ENCODE measurements at places on chromosomes 11 and 22.

DNA sequence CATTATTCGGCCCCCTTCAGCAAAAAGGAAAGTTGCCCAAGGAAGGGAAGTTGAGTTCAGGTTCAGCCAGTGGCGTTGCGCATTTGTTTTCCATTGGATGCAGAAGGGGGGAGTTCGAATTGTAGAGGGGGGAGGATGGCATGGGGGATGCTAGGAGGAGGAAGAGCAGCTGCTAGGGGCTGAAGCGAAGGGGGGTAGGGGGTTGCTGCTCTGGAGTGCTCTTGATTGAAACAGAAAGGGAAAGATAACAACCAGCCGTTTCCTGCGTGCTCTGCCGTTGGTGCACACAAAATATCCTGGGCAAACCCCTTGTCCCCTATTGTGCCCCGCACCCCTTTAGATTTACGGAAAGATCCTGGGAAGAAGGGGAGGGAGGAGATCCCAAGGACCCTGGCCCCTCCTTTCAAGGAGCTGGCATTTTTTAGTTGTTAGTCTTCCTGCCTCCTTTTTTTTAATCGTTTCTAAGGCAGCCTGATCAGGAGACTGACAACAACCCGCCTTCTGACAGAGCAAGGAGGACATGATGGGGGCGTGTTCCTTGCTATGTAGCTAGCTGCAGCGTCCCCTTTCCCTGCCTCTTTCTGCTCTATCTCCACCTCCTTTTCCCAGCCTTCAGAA is 2.1 kb downstream of the KMT2A start:
- peak; percentile 70 for DNase-seq

DNA sequence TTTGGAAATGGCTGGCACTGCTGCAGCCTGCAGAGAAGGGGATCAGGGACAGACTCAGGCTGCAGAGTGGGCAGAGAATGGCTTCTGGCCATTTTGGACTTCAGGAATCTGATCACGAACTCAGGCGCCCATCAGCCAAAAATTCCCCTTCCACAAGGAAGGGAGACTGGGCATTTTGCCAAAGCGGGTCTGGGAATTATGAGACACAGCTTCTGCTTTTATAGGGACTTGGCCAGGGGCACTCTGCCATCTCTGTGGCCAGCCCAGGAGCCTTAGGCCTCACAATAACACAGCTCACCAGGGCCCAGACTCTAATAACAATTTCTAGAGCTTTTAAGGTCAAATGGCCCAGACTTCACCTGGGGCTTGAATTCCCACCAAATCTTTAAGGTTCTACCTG is 74.7 kb downstream of the CHST1 start:
- no peak for DNase-seq

GRCh38 chr22:23082534-23083314 is 12.4 kb downstream of the GNAZ start:
- no peak for DNase-seq

DNA sequence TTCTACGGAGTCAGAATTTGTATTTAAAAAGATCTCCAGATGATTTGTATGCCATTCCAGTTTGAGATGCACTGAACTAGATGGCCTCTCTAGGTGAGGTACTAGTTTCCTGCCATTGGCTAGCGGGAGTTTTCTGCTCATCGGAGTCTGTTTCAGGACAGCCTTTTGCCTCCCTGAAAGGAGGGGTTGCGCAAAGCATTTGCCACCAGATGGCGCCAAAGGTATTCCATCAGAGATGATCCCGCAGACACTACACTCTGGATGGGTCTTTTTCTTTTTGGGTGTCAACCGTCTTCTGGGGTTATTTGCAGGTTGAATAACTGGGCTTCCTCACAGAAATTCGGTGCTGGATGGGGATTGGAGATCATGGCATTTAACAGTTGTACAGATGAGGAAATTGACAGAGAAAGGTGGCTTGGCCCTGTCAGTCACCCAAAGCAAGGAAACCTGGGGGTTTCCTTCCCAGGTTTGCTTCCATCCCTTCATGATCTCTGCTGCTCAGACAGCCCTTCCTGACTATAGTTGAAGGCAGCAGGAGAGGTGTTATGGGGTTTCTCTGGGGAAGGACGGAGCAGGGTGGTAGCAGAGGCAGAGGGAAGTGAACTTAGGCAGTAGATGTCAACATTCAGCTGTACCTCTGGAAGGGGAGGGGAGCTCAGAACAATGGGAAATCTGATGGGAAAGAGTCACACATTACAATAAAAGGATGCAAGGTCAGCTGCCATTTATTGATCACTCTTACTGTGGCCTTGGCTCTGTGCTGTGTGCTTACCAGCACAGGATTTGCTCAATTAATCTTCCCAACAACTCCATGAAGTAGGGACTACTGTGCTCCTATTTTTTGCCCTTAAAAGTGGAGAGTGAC is 81.6 kb downstream of the CCDC81 start:
- peak; percentile 64 for DNase-seq

DNA sequence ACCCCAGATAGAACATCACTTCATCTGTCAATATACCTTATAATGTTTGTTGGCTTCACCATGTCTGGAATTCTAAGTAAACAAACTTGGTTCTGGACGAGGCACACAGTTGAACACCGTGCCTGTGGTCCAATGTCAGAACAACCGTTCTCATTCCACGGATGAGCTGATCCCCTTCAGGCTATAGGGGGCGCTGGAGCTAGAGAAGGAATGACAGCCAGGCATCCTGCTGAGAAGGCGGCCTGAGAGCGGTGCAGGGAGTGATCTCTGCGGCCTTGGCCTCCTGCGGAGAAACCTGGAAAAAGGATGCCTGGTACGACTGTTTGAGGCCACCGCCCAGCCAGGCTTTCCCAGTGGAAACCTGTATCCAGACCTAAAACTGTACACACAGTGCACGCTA is 48.7 kb downstream of the FDX1 start:
- DNase-seq: no peak

- DNase-seq: no peak
Observed at GRCh38 chr22:27205492-27206373, 548.3 kb downstream of the MIAT start.

GRCh38 chr11:72618803-72619202 is 55.4 kb downstream of the PDE2A start:
- no peak for DNase-seq

DNA sequence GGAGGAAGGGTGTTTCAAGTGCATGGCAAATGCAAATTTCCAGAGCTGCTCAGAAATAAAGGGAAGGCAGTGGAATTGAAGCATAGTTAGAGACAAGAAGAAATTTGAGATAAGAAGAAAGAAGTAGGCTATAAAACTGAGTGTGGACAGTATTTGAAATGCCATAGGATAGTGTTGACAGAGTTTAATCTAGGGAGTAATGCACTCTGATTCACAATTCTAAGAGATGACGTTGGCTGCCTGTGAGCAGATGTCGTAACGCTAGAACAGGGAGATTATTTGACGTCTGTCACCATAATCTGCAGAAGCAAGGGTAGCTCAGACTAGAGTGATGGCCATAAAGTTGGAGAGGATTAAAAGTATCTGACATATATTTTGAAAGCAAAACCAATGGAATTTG is 389.9 kb upstream of the KIRREL3 start:
- no peak for DNase-seq

GRCh38 chr11:110092515-110093406 is at the start of gene ZC3H12C:
TSS of gene ZC3H12C (plus strand) at chr11:110093392. CDS start at chr11:110093412, 20 bp downstream.
- peak; percentile 95 for DNase-seq

GRCh38 chr11:89436071-89436470 is 55.1 kb downstream of the NOX4 start:
- DNase-seq: peak; percentile 4

DNA sequence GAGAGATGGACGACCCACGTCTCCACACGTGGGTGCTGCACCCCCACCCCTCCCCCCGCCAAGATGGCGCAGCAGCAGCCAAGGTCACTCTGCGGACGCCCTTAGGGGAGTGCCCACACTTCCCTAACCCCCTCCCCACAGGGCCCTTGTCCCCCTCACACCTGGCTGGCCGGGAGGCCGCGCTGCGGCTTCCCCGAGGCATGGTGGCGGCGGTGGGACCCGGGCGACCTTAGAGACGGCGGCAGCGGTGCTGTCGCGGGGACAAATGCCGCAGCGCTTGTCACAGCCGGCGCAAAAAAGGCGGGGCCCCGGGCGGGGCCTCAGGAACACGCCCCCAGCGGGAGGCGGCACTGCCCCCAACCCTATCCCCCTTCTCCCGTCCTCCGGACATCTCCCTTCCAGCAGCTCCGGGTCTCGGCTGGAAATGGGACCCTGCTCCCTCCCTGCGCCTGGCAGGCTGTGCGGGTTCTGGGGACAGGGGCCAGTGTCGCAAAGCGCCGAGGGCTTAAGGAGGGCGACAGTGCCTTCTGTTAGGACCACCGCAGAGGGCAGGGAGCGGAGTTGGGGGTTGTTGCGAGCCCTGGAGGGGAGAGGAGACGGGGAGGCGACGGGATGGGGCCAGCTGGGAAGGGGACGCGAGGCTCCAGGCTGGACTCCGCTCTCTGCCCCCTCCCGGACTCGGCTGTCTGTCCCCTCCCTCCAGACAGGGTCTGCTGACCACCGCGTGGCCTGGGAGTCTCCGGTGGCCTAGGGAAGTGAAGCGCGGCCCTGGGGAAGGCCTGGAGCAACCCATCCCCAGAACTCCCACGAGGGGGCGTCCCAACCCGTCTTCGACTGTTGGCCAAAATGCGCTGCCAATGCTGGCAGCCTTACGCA is at the start of gene CHCHD10:
Gene CHCHD10 (minus strand): TSS at position 300 of the 876 bp plus-strand sequence. CDS start 98 bp downstream, at position 202.
- no peak for DNase-seq

GRCh38 chr11:95536047-95536690 is 253.4 kb downstream of the FAM76B start:
- peak; percentile 40 for DNase-seq

GRCh38 chr11:117824571-117825537 is at the start of gene FXYD2:
TSS of gene FXYD2 (minus strand) at chr11:117824744. CDS start at chr11:117824678, 66 bp downstream.
- DNase-seq: no peak

- no peak for DNase-seq
Observed at GRCh38 chr22:50605002-50605612, 4.5 kb downstream of the MAPK8IP2 start.

- no peak for DNase-seq
Observed at GRCh38 chr22:29882716-29883044, 294 bp upstream of the MTMR3 start.

- DNase-seq: no peak
Observed at GRCh38 chr11:3983101-3983500, 111.5 kb upstream of the RRM1 start.

GRCh38 chr11:295351-296170 is 3.8 kb downstream of the IFITM5 start:
- no peak for DNase-seq

- no peak for DNase-seq
Observed at GRCh38 chr11:93287434-93287833, 43.1 kb upstream of the DEUP1 start.

DNA sequence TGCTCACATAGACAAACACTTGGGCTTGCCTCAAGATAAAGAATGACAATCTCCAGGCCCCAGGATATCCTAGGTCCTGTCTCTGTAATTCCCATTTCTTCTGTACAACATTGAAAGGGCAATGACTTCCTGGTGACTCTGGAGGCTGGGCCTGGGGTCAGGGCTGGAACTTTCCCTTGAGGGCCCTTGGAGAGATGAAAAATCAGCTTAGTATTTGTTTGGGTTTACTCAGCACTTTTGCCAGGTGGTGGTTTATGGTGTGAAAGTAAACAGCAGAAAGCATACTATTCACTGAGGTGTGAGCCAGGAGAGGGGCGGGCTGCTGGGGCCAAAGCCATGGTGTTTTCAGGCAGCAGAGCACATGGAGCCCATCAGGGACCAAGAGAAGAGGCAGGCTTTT is 214.7 kb upstream of the NARS2 start:
- DNase-seq: no peak

GRCh38 chr22:39152024-39152510 is 413 bp downstream of the CBX7 start:
- DNase-seq: no peak

- DNase-seq: no peak
Observed at GRCh38 chr11:131649856-131650255, 279.4 kb downstream of the NTM start.

GRCh38 chr11:77062924-77063323 is 3.8 kb upstream of the CAPN5 start:
- no peak for DNase-seq

GRCh38 chr11:88515002-88515401 is 177.5 kb upstream of the CTSC start:
- DNase-seq: no peak

- no peak for DNase-seq
Observed at GRCh38 chr11:9680028-9680427, 16.2 kb downstream of the SWAP70 start.

GRCh38 chr11:131172011-131172410 is 198.4 kb upstream of the NTM start:
- DNase-seq: no peak

DNA sequence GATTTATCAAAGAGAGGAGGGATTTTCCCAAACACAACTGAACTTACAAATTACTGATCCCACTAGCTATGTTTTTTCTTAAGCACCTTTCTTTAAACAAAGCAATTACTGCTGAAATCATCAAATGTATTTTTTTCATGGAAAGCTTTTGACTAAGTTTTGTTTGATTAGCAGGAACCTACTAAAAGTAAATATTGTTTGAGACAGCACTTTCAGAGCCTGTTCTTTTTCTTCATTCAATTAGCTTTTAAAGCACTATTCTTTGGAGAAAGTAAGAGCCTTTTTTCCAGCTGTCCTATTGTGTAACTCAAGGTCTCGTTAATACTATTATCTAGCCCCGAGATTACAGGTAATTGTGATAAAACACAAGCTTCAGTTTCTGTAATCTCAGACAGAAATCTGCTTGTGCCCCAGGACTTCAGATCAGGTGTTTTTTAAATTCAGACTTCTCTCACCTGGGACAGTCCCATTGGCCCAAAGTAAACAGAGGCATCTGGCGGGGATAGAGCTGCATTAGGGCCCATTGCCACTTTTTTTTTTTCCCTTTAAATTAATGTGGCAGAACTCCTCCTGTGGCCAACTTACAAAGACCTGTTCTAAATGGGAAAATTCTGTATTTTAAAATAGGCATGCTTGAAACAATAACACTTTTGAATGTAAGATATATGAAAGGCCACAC is 11.0 kb downstream of the CSTPP1 start:
- DNase-seq: no peak

DNA sequence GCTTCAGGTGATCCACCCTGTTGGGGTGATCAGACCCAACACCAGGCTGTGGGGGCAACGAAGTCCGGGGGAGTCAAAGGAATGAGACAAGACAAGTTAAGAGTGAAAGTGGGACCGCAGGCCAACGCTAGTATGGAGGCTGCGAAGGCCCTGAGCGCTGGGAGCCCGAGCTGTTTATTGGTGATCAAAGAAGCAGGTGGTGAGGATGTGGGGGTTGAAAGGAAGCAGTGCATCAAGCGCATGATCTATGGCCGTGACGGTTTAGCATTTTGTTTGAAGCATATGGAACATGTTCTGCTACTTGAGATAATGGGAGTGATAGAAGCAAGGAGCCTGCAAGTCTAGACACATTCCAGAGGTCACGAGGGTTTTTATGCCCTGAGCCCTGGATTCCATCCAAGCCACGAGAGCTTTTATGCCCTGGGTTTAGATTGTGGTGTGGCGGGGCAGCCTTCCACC is 49.5 kb downstream of the MCHR1 start:
- DNase-seq: peak; percentile 68

DNA sequence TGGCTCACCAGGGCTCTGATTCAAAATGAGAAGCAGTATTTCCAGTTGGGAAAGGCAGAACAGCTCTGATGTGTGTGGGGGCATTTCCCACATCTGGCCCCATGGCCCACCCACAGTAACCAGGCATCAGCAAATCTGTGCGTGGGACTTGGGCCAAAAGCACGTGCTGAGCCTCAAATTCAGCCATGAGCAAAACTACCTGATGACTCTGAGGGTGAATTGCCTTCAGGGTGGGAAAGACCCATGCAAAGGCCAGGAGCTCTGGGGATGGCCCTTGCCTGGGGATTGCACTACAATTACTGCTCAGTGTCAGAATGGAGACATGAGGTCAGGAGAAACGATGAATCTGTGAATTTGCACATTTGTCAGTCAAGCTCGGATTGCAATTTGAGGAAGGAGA is 20.9 kb downstream of the TP53AIP1 start:
- no peak for DNase-seq

- DNase-seq: no peak
Observed at GRCh38 chr11:30412509-30412908, 89.6 kb downstream of the ARL14EP start.
